ENCODE measurements at places on chromosomes 2 and 18.

- DNase-seq: no peak
These were observed 204.7 kb upstream of the TANK start for GRCh38 chr2:160955578-160955977.

DNA sequence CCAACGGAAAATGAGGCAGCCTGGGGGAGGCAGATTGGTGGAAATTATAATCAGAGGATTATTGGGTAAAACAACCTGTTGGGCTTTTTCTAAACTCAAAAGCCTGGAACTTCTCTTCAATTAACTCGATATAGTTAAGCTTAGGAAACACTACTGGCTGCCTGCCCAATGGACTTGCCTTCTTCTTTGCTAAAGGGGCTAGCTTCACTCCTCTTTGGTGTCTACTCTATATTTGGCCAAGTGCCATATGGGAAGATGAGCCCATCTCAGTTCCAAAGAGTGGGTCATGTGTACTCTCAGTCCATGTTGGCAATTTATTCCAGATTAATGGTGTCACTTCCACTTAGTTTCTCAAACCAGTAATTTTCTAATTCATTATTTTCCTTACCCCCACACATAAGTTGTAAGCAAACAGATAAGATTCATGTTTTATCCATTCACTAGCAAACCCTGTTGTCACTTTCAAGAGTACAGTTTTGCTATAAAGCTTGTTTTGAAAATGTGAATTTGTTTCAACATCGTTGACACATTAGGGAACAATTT is 34.3 kb downstream of the DARS1 start:
- DNase-seq: no peak

DNA sequence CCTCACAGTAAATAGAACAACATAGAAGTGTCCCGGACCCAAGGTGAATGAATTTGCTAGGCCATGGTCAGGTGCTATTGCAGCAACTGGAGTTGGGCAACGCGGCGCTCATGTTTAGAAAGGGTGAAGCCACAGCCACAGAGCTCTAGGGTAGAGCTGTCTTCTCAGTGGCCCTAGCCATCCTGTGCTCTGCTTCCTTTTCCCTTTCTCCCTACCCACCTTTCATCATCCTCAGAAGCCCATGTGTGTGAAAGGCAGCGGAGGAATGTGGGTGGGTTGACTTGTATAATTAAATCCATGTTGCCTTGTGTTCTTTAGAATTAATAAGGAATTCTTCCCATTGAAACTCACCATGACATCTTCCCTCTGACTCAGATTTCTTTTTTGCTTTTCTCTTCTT is 336.7 kb downstream of the OSR1 start:
- DNase-seq: no peak

DNA sequence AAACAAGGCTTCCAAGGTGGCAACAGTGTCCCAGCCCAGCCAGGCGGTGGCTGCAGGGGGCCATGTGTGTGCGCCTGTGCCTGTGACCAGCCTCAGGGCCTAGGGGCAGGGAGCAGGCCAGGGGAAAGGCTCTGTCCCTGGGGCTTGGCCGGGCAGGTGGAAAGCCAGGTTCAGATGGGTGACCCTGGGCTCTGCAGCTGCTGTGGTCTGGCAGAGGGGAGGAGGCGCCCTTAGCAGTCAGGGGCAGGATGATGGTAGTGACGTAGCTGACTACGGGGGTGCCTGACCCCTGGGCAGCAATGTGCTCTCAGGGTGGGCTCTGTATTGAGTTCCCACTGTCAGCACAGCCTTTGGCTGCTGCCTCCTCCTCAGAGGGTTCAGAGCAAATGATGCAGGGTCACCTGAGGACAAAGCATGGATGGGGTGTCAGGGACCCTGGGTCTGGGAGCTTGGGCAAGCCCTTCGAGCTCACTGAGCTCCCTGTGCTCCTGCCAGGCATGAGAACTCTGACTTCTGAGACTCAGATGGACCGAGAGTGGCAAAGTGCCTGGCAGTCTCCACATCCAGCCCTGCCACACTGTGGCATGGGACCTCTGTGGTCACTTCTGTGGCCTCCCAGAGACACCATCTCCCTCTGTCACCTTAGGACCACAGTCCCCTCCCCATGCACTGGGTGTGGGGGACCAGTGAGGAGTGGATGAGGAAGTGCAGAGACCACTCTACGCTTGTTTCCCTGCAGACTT is 56.6 kb upstream of the ALPP start:
- DNase-seq: no peak

GRCh38 chr2:47201224-47201623 is 46.1 kb upstream of the STPG4 start:
- DNase-seq: no peak

DNA sequence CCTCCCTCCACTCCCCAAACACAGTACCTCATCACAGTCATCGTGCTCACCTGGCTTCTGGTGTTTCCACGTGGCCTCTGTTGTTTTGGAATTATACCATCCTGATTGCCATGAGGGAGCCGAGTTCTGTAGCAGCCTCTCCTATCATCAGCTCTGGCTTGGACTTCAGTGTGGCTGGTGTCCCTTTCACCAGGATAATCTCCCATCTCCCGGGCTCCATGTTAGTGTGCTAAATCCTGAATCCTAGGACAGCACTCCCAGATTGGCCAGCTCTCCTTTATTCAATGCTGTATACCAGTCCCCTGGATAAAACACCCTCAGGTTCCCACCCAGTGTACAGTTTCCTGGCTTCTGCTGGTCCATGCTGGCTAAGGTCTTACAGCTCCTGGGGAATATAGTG is 53.3 kb downstream of the LONRF2 start:
- no peak for DNase-seq

- no peak for DNase-seq
These were observed 129.0 kb downstream of the EVA1A start for GRCh38 chr2:75431763-75432162.

GRCh38 chr2:101395545-101396315 is 8.4 kb upstream of the CREG2 start:
- peak; percentile 62 for DNase-seq

GRCh38 chr2:72953976-72954375 is 36.7 kb downstream of the EMX1 start:
- no peak for DNase-seq

DNA sequence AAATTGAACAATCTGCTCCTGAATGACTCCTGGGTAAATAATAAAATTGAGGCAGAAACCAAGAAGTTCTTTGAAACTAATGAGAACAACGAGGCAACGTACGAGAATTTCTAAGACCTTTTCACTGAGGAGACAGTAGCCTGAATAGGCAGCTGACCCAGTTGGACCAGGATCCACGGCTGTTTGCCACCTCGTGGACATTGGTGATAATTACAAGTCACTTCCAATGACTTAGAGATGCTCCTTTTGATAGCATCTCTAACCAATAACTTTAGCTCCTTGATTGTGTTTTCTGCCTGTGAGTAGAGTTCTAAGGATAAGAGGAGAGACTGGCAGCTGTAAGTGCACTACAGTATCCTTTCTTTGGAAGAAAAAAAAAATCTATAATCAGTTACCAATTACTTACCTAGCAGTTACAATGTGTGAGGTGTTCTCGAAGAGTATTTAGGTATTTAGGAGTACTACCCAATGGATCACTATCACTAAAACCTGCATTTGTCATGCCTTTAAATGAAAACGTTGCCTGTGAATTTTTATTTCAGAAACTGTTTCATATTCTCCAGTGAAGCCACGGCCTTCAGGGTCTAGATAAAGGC is 31.3 kb upstream of the CNTNAP5 start:
- DNase-seq: peak; percentile 47

GRCh38 chr2:105403783-105404698 is 5.2 kb upstream of the FHL2 start:
- no peak for DNase-seq

DNA sequence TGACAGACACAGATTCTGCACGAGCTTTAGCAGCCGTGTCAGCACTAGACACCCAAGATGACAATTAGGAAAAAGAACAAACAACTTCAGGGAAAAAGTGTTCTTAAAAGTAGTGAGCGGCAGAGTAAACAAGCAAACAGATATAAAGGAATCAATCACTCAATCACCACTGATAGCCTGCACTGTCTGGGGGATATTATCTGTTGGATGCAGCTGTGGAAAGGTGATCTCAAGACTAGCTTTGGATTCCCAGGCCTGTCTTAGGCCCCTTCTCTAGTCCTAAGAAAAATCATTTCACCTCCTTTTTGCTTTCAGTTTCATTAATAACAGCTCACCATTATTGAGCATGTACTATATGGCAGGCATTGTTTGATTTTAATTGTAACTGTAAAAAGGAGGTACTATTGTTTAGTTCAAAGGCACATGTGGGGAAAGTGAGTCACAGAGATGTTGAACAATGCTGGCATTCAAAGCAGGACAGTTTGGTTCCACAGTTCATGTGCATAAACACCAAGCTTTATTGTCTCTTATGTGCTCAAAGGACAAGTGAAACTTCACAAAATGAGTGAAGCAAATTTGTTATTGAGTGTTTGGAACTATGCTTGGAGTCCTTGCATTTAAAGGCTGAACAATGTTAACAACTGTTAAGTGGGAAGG is 147.3 kb upstream of the TCF4 start:
- DNase-seq: no peak

- no peak for DNase-seq
These were observed 2005.9 kb upstream of the CELF4 start for GRCh38 chr18:39571511-39571910.

- DNase-seq: peak; percentile 88
These were observed at the start of gene TNFRSF11A for GRCh38 chr18:62324917-62325805. Gene TNFRSF11A, plus strand, starts transcription at chr18:62325310. Its CDS starts 43 bp downstream, at chr18:62325353.

DNA sequence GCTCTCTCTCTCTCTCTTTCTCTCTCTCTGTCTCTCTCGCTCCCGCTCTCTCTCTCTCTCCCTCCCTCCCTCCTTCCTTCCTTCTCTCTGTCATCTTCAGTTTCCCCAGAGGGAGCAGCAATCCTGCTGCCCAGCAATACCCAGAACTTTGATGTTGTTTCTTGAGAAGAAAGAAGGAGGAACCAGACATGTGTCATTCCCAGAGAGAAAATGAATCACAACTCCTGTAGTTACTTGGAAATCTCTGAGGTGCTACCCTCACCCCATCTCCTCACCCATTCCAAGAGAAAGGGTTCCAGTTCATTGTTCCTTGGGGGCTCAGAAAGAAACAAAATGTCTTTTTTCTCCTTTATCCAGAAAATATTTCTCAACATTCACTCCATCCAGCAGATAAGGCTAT is 449.1 kb downstream of the TNS1 start:
- no peak for DNase-seq

- DNase-seq: peak; percentile 96
These were observed at the start of gene IMPA2 for GRCh38 chr18:11981192-11981542. Gene IMPA2, plus strand, starts transcription at chr18:11981507. Its CDS starts 163 bp downstream, at chr18:11981670.

DNA sequence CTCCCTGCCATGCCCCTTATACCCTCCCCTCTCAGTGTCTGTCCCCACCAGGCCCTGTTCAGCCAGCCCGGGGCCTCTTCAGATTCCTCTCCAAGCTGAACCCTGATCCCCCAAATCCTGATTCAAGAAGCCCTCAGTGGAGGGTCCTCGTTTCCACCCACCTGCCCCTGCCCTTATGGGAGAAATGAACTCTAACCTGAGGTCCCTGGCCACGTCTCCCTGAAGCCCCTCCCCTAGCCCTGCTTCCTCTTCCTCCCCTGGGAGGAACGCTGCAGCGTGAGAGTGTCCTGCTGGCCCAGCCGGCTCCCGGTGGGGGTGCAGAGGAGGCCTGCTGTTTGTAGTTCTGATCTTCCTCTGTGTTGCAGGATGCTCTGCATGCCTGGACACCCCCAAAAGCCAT is 56.7 kb upstream of the GLI2 start:
- DNase-seq: no peak

- no peak for DNase-seq
These were observed 51.3 kb downstream of the ZAP70 start for GRCh38 chr2:97764559-97765263.

DNA sequence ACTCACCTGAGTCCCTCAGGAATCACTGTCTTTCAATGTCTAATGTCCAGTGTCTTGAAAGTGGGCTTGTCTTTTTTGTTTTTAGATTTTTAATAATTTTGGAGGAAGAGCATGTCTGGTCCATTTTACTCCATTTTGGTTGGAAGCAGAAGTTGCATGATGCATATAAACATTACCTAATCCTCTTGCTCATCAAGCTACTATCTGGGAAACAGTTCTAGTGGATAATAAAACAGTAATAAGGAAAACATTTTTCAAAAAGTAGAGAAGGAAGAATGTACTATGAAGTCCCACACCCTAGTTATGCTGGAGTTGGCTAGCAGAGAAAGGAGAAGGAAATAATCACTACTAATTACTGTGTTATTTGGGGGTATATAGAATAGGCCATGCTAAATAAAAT is 263.7 kb downstream of the ETAA1 start:
- no peak for DNase-seq

DNA sequence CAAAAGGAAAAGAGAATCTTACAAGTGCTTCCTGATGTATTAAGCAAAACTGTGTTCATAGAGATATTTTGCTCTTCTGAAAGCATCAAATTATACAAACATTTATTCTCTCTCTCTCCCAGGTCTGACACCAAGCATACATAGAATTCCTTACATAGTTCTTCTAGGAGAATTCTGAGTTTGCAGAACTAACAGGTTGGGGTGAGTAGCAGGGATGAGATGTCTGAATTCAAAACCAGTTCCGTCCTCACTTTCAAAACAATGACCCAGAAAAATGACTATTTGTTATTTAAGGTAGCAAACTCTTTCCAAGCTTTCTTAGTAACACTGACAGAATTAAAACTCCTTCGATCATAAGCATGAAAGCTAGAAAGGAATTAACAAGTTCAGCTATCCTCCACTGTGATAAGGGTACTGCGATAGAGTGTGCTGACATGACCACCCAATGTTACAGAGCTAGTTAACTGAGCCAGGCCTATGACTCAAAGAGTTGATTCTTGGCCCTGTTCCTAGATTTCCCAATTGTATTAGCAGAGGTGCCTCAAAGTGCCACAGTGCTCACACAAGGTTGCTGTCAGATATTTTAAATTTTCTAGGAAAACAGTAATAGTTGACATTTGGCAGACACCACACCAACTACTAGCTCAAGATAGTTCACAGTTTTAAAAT is 85.8 kb upstream of the SETBP1 start:
- DNase-seq: no peak

- DNase-seq: no peak
These were observed 11.1 kb downstream of the ACVR2A start for GRCh38 chr2:147855977-147856376.

GRCh38 chr2:20635675-20636584 is 15.0 kb downstream of the HS1BP3 start:
- DNase-seq: peak; percentile 70

DNA sequence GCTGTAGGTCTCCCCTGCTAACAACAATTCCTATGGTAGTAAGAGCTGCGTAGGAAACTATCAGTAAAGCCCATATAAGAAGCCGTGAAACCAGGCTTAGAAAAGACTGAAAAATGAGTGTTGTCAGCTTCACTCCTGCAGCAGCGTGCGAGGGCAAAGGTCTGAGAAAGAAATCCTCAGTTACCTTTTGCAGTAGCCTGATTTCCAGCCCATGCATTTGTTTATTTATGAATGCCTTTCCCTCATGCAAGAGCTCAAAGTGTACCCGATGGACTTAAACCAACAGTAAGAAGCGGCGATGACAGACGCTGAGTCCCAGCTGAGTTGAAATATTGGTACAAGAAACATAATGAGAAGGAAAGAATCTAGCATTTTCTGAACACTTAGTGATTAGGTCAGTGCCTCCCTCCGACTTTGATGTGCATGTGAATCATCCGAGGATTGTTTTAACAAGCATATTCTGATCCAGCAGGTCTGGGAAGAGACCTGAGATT is 15.0 kb upstream of the POLI start:
- no peak for DNase-seq

- peak; percentile 33 for DNase-seq
These were observed 20.5 kb downstream of the APLF start for GRCh38 chr2:68487773-68488355.

GRCh38 chr18:55522011-55522410 is 66.0 kb downstream of the TCF4 start:
- peak; percentile 61 for DNase-seq
